Type B pancreatic cell (in vitro differentiated cells): ENCODE measurements at places on chromosomes 4 and X. TPM values are rescaled to one million over a fixed set of nuclear protein-coding genes. Genes with fewer than 3 reads are reported as not detected.
A peak's percentile ranks its signal among the peaks of the same experiment; 100 is the strongest.

Gene CT45A10
- not detected in 2 replicates for total RNA-seq

Gene H2BW2
- total RNA-seq, result not detected in 2 replicates

Gene DMD
- total RNA-seq, result 17.7 and 57.1 TPM in 2 replicates

DNA sequence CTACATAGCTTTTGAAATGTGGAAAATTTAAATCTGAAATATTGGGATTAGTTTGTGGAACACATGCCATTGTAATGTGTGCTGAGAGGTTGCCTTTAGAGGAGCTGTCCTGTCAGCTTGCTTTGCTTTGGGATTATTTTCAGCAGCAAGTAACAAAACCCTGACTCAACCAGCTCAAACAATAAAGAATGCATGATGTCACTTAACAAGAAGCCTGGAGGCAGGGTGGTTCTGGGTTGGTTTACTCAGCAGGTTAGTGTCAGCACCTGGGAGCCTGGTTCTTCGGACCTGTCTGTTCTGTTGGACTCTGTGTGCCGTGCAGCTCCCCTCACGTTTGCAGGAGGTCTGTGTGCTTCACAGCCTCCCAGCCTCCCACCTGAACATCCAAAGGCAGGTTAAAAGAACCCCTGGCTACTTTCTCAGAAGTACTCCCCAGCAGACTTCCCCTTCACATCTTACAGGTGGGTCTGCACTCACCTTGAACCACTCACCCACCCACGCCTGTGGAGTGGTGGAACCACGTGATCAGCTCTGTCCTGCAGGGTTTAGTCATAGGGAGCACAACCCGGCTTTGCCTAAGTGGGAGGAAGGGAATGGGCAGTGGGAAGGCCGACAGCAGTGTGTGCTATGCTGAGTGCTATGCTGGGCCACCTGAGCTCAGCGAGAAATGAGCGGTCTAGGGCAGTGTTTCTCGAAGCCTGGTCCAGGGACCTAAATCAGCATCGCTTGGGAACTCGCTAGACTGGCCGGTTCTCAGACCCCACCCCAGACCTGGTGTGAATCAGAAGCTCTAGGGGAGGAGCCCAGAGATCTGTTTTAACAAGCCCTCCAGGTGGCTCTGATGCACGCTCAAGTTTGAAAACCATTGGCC, 20.4 kb downstream of the TMEM131L start:
- no peak for DNase-seq
- H3K36me3 ChIP-seq, result no peaks in the 10 kb centered on the region
- H3K27me3 ChIP-seq, result no peaks in the 10 kb centered on the region
- H3K4me3 ChIP-seq, result peak overlapping the region; percentile 51
- H3K4me1 ChIP-seq, result peaks cover 53% of the 10 kb centered on the region

Gene TMEM156
- total RNA-seq, result not detected in 2 replicates

Gene NPY5R
- 8.8 TPM in 1 of 2 replicates, not detected in the other for total RNA-seq

DNA sequence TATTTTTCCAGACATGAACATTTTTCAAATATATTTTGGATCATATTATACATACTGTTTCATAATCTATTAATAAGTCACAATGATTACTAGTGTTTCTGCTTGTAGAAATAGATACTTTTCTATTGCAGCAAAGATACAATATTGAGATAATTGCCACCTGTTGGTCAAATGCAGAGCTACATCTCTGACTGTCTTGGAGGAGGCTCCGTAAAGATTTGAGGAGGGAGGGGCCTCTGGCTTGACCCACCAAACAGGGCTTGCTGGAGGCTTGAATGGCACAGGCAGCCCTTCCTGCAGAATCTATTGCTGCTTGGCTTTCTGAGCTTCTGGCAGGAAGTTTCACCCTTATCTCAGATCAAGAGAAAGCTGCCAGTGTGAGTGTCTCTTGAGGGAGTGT, 99.3 kb upstream of the ARMCX2 start:
- H3K36me3 ChIP-seq, result no peaks in the 10 kb centered on the region
- H3K27me3 ChIP-seq, result peaks cover 14% of the 10 kb centered on the region
- no peak overlapping the region for H3K27ac ChIP-seq

- DNase-seq, result peak; percentile 34
- no peaks in the 10 kb centered on the region for H3K36me3 ChIP-seq
- no peak overlapping the region for H3K4me3 ChIP-seq
- H3K27me3 ChIP-seq, result no peaks in the 10 kb centered on the region
- H3K27ac ChIP-seq, result no peak overlapping the region
Measured at GRCh38 chrX:151773434-151773833, 38.9 kb downstream of the CNGA2 start.

GRCh38 chr4:36757580-36758311, 476.3 kb downstream of the DTHD1 start:
- DNase-seq, result no peak
- no peaks in the 10 kb centered on the region for H3K4me1 ChIP-seq
- no peak overlapping the region for H3K27ac ChIP-seq
- H3K27me3 ChIP-seq, result no peaks in the 10 kb centered on the region
- no peak overlapping the region for H3K4me3 ChIP-seq

GRCh38 chr4:139461022-139461628, 7.2 kb downstream of the RAB33B start:
- peaks cover 26% of the 10 kb centered on the region for H3K4me1 ChIP-seq
- no peak for DNase-seq
- no peak overlapping the region for H3K27ac ChIP-seq
- no peak overlapping the region for H3K4me3 ChIP-seq
- peaks cover 9% of the 10 kb centered on the region for H3K36me3 ChIP-seq

GRCh38 chr4:2619459-2619858, 83.0 kb downstream of the FAM193A start:
- no peak overlapping the region for H3K27ac ChIP-seq
- H3K4me3 ChIP-seq, result no peak overlapping the region
- H3K27me3 ChIP-seq, result no peaks in the 10 kb centered on the region
- H3K36me3 ChIP-seq, result peaks cover 10% of the 10 kb centered on the region

- peaks cover 70% of the 10 kb centered on the region for H3K4me1 ChIP-seq
- H3K27ac ChIP-seq, result peak overlapping the region; percentile 74
- no peak overlapping the region for H3K4me3 ChIP-seq
- H3K36me3 ChIP-seq, result peaks cover 12% of the 10 kb centered on the region
Measured at GRCh38 chr4:140097572-140097971, 56.4 kb downstream of the MAML3 start.

Gene PPEF1
- total RNA-seq, result 0.26 and 1.6 TPM in 2 replicates
